ENCODE measurements at places on chromosomes 11 and 22. TPM values are rescaled to one million over a fixed set of nuclear protein-coding genes. Genes with fewer than 3 reads are reported as not detected.

The SMIM38 gene
- not detected for total RNA-seq

The APOL6 gene
- total RNA-seq: 28.3 TPM

The CNTF gene
- 2.1 TPM for total RNA-seq

- peak; percentile 90 for DNase-seq
Observed at GRCh38 chr22:50544078-50544745, 1.5 kb upstream of the KLHDC7B start.

- DNase-seq: peak; percentile 88
Observed at GRCh38 chr22:42376711-42377554, 55.3 kb downstream of the NFAM1 start.

GRCh38 chr11:104105155-104105554 lies 58.8 kb downstream of the PDGFD start:
- DNase-seq: no peak

DNA sequence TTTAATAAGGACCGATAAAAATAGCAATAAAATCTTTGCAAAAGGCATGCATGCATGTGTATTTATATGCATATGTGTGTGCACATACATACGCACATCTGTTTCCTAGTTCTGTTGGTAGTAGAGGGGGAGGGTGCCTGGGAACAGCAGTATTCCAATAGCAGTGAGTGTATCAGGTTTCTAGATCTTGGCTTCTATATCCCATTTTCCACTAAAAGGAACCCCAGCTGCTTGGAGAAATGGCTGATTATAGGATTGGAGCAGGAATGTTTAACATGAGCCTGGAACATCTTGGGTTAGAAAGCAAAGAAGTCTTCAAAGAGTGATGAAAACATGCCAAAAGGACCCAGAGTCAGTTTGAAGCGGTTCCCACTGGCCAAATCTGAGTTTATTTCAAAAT lies 21.0 kb downstream of the TNRC6B start:
- no peak for DNase-seq

- DNase-seq: no peak
Observed at GRCh38 chr11:17173332-17173731, 34.5 kb downstream of the PIK3C2A start.

DNA sequence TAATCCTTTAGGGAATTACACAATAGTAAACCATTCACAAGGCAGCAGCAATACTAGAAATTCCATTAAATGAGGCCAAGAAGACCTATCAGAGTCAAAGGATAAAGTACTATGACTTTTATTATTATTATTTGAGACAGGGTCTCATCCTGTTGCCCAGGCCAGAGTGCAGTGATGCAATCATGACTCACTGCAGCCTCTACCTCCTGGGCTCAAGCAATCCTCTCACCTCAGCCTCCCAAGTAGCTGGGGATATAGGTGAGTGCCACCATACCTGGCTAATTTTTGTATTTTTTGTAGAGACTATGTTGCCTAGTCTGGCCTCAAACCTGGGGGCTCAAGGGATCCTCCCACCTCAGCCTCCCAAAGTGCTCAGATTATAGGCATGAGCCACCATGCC lies 51.8 kb downstream of the TTC28 start:
- DNase-seq: no peak

DNA sequence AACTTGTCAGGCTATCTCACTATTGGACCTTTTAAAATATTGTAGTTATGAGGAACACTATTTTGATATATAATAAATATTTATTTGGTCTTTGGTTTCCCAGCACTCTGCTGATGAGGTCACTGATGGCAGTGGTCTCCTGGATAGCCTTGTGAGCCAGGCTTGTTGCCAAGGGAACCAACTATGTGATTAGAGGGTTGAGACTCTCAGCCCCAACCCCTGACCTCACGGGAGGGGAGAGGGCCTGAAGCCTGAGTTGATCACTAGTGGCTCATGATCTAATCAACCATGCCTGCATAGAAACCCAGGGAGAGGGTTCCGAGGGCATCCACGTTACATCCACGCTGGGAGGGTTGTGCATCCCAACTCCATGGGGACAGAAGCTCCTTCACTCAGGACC lies 10.8 kb downstream of the PANX1 start:
- DNase-seq: no peak

GRCh38 chr22:37624017-37624365 lies 15.4 kb downstream of the GGA1 start:
- DNase-seq: no peak

DNA sequence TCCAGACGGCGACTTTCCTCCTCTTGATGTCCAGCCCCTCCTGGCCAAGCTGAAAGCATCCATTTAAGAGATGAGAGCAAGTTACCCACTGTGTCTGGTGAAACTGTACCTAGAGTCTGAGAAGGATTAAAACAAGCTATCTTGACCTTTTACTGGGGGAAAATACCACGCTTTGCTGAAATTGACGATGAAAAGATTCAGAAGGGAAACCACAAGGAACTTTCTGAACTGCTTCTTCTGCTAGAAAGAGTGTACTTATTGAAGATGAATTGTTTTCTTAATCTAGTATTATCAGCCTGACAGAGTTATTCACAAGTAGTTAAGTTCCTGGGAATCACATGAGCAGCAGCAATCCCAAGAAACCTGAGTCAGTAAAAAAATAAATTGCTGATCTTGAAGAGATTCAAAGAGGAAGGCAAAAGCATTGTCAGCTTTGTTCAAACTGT lies 13.1 kb upstream of the MS4A6A start:
- no peak for DNase-seq

- DNase-seq: no peak
Observed at GRCh38 chr11:58652726-58653280, 30.3 kb downstream of the CNTF start.

GRCh38 chr22:30033901-30034300 lies 46.4 kb upstream of the HORMAD2 start:
- DNase-seq: no peak
